ENCODE measurements at places on chromosomes 2 and 18.

DNA sequence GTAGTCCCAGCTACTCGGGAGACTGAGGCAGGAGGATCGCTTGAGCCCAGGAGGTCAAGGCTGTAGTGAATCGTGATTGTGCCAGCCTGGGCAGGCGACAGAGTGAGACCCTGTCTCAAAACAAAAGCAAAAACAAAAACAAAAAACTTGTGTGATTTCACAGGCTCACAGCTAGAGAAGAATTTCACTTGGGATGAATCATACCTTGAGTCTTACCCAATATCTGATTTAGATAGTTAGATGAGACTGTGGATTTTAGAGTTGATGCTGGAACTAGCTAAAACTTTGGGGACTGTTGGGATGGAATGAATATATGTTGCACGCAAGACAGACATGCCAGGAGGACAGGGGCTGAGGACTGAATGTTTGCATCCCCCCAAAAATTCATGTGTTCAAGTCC, 4.4 kb downstream of the ANKRD29 start:
- DNase-seq: no peak

GRCh38 chr2:74822771-74823566, 11.0 kb upstream of the HK2 start:
- DNase-seq: no peak

DNA sequence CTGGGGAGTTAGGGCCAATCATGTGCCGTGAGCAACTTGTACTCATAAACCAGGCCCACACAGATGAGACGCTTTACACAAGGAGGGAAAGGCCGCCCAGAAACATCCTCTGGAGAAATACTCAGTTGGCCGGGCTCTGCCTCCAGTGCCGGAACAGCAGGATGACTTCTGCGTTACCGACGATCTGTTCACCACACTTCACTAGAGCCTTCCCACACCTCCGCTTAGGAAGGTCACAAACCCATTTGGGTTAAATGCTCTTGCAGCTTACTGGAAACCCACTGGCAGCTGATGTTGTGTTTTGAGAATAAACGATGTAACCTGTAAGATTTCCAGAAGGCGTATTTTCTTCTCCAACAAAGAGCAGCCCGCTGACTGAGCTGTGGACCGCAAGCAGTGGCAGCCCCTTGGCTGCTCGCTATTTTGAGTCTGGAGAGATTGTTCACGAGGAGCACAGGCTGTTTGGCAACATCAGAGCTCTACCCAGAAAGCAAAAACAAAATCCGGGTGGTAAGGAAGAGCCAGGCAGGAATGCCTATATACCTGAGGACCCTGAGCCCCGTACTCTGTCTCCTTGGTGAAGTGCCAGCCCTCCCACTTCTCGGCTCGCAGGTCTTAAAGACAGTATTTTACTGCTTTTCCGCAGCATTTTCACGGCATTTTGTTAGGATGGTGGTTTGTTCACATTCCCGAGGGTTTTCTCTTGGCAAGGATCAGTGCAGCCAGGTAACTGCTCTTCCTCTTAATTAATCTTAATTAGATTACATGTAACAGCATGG, 44.0 kb downstream of the COLEC12 start:
- no peak for DNase-seq

GRCh38 chr2:23901966-23902846, 24.7 kb downstream of the ATAD2B start:
- DNase-seq: no peak

GRCh38 chr2:217076657-217077232, 216.9 kb upstream of the TNP1 start:
- no peak for DNase-seq

GRCh38 chr2:75569546-75569945, 8.8 kb upstream of the EVA1A start:
- no peak for DNase-seq

All from dorsolateral prefrontal cortex (tissue), 122 donors.